Neural crest cell (in vitro differentiated cells): ENCODE measurements at places on chromosomes 16 and 17. TPM values are rescaled to one million over a fixed set of nuclear protein-coding genes. Genes with fewer than 3 reads are reported as not detected.
A peak's percentile ranks its signal among the peaks of the same experiment; 100 is the strongest.

GRCh38 chr16:85984947-85985451 is 86.0 kb downstream of the IRF8 start:
- no peak for DNase-seq

Gene RAMP2
- 6.5 and 7.9 TPM in 2 replicates for total RNA-seq

GRCh38 chr16:86854058-86854621 is 275.8 kb downstream of the FOXL1 start:
- DNase-seq = no peak

Gene DPEP2
- not detected in 2 replicates for total RNA-seq

Gene NPIPB8
- not detected in 2 replicates for total RNA-seq

Gene TTYH2
- total RNA-seq = 2.4 and 3.0 TPM in 2 replicates

DNA sequence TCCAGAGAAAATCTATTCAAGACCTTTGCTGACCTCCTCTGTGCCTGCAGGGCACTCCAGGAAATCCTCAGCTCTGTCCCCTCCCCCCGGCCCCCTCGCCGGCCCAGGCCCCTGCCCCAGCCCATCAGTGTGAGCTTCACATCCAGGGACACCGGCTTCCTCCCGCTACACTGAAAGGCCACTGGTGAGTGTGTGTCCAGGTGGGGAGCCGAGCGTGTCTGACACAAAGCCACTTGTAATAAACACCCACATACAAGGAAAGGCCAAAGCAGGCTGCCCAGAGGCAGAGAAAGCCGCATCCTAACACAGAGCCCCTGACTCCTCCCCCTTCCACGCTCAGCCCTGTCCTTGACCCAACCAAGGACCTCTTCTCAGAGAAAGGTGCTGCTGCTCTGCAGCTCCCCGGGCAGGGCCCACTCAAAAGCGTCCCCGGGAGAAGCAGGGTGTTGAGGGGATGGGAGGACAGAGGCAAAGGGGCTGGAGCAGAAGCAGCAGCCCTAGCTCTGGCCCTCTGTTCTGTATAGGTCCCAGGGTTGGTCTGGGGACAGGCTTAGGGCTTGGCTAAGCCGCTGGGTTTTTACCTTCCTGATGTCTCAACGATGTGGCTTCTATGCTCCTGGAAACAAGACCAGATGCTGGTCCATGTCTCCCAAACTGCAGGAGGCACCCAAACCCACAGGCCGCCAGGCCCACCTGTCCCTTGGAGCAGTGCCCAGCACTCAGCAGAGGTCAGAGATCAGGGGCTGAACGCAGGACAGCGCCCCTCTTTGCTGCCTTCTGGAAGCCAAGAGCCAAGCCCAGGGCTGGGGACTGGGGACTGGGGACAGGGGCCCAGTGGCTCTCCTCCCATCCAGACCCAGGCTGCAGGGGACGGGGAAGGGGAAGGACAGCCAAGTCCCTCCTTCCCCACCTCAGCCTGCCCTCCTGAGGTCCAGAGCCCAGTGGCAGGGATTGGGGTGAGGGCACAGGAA is 15.3 kb downstream of the MNT start:
- peak; percentile 55 for DNase-seq

DNA sequence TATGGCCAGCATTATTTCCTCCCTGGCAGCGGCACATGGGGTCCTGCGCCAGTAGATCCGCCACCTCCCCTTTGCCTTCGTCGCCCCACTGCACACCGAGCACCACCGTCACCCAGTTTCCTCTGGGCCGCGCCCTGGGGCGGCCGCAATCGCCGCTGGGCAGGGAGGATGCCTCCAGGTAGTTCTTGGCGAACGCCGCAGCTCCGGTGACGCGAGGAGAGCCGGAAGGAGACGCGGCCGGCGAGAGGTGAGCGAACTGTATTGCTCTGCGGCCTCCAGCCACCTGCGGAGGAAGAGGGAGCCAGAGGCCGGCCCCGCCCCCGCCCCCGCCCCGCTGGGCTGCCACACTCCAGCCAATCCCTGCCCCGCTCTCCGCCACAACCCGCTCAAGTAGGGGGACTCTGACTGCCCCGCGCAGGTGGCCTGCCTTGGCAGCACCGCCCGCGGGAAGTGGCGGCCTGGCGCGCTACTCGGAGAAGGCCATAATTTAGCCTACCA is 11.8 kb upstream of the SLFN13 start:
- no peak for DNase-seq

Gene CBX8
- total RNA-seq = 16.5 and 19.2 TPM in 2 replicates

GRCh38 chr16:86707171-86707570 is 128.8 kb downstream of the FOXL1 start:
- DNase-seq = no peak

GRCh38 chr17:33109336-33110072 is 117.9 kb downstream of the SPACA3 start:
- no peak for DNase-seq

GRCh38 chr16:31876951-31877828 is 3.6 kb downstream of the ZNF267 start:
- no peak for DNase-seq

- no peak for DNase-seq
Observed at GRCh38 chr17:83183145-83183948, 103.9 kb downstream of the METRNL start.

Gene GUCY2D
- not detected in 2 replicates for total RNA-seq

Gene SOX9
- 36.8 and 36.9 TPM in 2 replicates for total RNA-seq

Gene HSPB9
- 0.16 and 0.40 TPM in 2 replicates for total RNA-seq

- DNase-seq = peak; percentile 10
Observed at GRCh38 chr17:40648384-40648968, 858 bp upstream of the SMARCE1 start.

Gene PPP1R9B
- 67.1 and 68.8 TPM in 2 replicates for total RNA-seq

DNA sequence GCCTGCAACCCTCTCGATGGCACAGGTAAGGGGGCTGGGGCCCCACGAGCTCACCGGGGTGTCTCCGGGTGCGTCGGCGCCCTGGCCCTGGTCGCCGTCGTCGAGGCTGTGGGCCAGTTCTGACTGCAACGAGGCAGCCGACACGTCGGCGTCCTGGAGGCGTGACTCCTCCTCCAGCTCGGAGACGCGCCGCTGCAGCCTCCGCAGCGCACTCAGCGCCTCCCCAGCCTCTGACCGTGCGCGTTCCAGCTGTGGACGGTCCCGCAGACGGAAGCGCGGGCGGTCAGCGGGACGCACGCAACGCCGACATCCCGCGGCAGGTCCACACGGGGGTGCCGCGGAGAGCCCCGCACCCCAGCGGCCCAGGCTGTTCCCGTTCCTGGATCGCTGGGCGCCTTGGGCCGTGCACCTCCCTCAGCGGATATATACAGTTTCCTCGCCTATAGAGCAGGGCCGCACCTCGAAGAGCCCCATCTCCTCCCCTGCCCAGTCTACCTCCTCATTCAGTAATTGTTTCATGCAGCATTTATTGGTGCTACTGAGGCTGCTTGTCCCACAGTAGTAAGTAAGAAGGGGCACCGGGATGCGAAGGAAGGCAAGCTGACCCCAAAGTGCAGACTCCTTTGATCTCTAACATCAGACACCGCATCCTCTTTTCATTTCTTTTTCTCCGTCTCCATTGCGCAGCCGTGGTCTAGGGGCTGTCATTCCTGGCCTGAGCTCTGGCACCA is 5.8 kb downstream of the THOC6 start:
- no peak for DNase-seq

GRCh38 chr16:88352261-88353200 is 30.2 kb upstream of the ZNF469 start:
- DNase-seq = no peak

Gene CA5A
- not detected in 2 replicates for total RNA-seq

Gene TM4SF5
- total RNA-seq = not detected in 2 replicates
